ENCODE measurements at places on chromosomes 12 and 14.

GRCh38 chr14:101596742-101597141 lies 35.4 kb downstream of the DIO3 start:
- no peak for DNase-seq

- DNase-seq: no peak
Observed at GRCh38 chr14:102913341-102914211, 8.9 kb upstream of the AMN start.

- DNase-seq: peak; percentile 82
Observed at GRCh38 chr12:14774074-14774905, 29.0 kb downstream of the WBP11 start.

DNA sequence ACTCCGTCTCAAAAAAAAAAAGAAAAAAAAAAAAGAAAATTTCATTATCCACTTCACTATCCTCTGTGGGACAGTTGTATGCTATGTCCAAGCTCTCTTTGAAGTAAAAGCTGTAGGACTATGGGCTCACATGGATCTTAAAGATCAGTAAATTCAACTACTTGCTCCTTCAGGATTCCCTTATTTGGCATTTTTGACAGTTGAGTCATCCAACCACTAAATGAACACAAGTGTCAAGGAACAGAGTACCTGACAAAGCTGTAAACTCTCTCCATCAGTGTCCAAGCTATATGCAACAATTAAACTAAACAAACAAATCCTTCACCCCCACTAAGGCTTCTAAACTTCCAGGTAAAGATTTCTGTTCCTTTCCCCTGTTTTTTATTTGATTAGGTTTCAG lies 177.0 kb downstream of the CEP128 start:
- DNase-seq: no peak

DNA sequence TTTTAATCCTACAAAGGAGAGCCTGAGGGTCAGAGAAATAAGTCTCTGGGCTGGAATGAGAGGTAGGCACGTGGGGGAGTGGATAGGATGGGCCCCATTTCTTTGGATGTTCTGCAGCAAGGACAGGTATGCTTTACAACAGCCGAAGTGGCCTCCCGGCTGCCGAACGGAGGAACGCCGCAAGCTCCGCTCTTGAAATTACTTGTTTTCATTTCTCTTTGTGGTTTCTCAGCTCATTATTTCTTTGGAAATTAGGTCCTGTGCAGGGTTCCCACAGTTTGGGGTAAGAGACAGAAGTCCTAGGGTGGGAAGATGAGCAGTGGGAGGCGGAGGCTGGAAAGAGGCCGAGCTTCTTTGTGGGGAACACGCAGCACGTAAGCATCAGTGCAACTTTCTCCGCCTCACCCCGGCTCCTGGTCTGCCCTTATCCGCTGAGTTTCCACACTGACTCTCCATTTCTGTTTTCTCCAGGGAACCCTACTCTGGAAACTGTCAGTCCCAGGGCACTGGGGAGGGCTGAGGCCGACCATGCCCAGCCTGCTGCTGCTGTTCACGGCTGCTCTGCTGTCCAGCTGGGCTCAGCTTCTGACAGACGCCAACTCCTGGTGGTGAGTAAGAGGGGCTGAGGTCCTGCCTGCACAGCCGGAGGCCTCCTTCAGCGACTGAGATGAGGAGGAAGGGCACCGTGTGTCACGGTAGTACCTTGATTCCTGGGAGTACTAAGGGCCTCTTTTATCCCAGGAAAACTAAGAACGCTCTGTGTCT lies 2.0 kb downstream of the WNT5B start:
- no peak for DNase-seq

DNA sequence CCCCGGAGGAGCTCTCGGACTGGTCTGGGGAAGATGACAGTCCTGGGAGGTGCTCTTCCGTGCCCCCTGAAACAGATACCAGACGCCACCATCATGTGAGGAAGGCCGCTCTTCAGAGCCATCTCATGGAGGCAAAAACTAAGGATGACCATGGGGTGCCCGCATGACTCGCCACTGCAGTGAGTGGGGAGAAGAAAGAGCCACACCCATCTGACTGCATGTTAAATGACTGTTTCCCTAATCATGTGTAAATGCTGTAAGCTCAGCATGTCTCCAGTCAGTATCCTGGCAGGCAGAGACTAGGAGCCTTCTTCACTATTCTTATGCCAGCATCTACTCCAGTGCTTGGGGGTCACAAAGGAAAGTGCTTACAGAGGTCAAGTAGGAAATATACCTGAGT lies 4.0 kb downstream of the STON2 start:
- DNase-seq: no peak

DNA sequence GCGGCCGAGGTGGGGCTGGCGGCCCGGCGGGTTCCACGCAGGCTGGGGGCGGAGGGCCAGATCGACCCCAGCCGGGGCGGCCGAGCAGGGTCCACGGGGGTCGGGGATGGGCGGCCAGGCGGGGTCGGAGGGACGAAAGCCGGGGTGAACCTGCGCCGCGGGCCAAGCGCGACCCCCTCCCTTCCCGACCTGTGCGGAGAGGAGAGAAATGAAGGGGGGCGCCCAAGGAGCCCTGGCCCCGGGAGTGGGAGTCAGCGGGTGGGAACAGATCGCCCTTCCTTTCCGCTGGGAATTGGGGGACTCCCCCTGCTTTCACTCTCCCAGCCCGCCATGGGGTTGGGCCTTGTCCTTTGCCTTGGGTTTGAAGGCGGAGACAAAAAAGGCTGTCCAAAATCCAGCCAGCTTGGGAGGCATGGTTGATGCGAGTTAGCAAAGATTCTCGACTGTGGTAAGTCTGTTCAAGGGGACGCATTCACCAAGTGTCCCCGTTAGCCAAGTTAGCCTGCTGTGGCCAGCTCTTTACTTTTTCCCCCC lies 559 bp upstream of the CKAP4 start:
- DNase-seq: no peak

DNA sequence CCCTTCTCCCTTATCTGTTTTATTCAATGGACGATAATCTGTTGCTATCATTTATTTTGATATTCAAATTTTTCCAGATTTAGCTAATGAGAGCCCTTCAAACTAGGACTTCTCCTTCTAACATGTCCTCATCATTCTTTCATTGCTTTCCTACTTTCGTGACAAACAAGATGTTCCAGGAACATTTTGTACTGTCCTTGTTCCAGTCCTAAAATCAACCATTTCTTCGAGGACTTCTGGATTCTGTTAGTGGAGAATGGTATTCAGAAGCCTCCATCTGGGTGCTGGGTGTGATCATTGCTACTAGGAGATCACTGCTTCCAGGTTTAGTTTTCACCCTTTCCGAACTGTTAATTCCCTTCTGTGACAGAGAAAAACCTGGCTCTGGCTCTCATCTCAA lies 29.5 kb upstream of the FBXO34 start:
- no peak for DNase-seq

- DNase-seq: peak; percentile 3
Observed at GRCh38 chr12:34401659-34402227, 379.4 kb downstream of the ALG10 start.

DNA sequence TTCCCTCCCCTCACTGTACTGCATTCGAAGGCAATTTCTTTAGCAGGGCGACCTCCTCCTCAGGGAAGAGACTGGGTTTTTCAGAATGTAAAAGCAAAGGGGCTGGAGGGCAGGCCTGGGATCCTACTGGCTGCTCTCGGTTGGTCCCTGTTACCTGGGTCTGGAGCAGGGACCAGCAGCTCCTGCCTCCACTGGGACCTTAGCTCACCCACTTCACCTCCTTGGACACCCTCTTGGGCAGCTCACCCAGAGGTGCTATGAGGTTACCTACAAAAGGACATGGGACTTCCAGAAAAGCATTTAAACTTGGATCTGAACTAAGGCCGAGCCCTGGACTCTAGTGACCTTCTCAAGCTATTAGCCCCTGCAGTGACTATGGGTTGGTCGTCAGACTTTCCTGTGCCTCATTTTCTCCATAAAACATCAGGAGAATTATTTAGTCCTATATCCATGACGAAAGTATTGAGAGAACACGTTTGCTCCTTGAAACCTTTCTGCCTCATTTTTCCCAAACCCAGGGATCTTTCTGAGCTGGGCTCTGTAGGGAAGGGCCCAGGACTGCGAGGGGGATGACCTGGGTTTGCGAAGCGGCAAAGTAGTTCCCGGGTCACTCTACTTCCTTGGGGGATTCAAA lies 65.0 kb downstream of the FBXL14 start:
- DNase-seq: no peak

DNA sequence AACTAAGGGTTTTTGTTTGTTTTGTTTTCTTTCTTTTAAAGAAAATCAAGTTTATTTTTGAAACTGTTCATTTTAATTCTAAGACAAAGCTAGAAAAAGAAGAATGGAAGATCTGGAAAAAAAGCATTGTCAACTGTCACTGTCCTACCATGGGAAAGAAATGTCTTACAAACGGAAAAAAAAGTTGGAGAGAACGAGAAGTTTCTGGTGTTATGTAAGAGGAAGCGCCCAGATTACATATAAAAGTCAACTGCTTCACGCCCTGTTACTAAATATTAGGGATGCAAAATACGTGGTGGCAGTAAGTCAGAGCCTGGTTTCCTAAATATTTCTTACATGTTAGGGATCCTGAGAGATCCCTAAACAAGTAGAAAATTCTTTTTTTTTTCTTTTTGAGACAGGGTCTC lies 14.3 kb upstream of the FBXL14 start:
- DNase-seq: no peak

- DNase-seq: no peak
Observed at GRCh38 chr14:100536721-100537445, 50.3 kb downstream of the BEGAIN start.

Measured in activated T-helper 1 cell treated with anti-CD3 and anti-CD28 coated beads, Interleukin-2, amount 50 U/mL, for 16 hours (primary cell).